ENCODE measurements at places on chromosomes 12 and 14.
A peak's percentile ranks its signal among the peaks of the same experiment; 100 is the strongest.

DNA sequence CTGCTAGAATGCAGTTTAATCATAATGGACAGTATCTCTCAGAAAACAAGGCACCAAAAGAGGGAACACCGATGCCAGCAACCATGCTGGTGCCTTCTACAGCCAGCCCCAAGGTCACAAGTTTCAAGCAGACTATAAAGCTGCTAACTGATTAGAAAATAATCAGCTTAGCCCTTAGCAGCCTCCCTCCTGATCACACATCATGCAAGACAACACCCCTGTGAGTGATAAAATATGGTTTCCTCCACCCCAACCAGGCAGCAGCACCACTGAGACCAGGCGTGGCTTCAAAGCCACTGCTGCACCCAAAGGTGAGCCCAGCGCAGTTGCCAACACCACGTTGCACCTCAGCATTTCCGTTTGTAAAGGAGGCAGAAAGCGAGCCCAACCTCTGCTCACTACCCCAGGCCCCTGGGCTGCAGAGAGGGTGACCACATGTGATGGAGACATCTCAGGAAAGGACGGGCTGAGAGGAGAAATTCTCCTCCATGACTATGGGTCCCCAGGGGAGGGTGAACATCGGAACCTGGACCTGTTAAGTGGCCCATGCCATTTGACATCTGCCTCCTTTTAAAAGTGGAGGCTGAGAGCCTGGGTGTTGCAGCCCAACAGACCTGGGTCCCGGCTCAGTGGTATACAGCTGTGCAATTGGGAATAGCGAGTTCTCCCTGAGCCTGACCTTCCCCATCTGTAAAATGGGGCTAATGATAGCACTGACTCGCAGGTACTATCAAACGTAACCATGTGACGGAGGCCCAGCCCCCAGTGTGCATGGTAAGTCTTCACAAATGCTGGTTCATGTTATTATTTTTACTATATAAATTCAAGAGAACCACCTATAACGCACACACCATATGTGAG is 11.5 kb downstream of the ZFP36L1 start:
- DNase-seq = peak; percentile 80

DNA sequence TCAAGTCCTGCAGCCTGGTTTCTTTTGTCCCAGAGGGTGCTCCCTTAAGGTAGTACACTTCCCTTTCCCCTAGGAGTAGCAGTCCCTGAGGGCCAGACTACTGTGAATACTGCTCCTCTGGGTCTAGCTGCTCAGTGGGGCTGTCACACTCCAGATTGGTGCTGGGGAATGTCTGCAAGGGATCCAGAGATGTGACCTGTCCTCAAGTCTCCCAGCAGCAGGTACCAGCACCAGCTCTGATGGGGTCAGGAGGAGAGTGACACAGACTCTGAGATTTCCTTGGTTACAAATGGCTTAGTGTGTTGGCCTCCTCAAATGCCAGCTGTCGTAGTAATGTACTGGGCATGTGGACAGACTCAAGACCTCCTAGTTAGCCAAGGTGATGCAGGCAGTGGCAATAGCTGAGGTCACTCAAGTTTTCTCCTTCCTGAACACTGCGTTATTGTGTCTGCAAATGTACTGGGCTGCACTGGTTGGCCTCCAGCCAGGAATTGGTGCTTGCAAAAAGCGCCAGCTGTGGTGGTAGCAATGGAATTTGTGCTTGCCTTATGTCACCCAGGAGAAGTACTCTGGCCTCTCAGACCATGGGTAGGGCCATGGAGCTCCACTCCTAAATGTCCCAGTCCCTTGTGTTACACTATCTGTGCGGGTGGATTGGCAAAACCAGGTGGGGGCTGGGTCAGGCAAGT is 36.4 kb upstream of the AEBP2 start:
- no peak for DNase-seq

DNA sequence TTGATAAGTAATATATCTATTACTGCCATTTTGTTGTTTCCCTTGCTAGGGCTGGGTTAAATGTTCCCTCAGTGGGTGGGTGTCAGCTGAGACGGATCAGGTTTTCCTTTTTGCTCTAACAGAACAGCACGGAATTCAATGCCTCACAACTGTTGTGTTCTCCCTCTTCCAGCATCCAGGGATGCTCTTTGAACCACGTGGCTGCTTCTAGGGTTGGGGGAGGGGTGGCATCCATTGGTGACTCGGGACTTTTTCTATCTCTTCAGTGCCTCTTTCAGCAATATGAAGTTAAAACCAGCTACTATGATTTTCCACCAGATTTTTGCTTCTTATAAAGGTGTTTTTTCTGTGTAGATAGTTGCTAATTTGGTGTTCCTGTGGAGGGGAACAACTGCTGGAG is 884.9 kb upstream of the FOXG1 start:
- DNase-seq = no peak

- DNase-seq = no peak
Observed at GRCh38 chr14:25050269-25051150, 563 bp upstream of the STXBP6 start.

DNA sequence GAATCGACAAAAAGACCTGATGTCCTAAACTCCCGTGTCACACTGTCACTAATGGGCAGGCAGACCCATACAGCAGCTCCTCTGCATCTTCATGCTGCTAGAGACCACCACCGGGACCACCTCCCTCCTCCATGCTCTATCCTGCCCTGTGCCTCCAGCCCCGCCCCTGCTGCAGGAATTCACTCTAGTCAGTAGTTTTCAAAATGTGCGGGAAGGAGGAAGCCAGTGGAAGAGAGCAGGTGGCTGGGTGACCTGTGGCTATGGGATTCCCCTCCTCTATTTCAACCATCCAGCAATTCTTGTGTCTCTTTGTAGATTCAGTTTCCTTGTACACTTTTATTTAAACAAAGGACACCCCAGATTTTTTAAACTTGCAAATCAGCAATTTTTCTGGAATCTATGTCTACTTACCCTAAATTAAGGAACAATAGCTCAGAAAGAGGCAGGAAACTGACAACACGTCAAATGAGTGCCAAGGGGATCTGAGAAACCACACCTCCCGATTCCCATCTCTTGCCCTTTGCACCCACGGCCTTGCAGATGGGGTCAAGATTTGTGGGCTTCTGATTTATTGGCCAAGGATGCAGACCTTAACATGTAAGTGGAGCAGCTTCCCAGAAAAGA is 20.4 kb upstream of the MAP1LC3B2 start:
- DNase-seq = no peak

GRCh38 chr14:39406560-39406959 is 25.7 kb downstream of the FBXO33 start:
- no peak for DNase-seq

DNA sequence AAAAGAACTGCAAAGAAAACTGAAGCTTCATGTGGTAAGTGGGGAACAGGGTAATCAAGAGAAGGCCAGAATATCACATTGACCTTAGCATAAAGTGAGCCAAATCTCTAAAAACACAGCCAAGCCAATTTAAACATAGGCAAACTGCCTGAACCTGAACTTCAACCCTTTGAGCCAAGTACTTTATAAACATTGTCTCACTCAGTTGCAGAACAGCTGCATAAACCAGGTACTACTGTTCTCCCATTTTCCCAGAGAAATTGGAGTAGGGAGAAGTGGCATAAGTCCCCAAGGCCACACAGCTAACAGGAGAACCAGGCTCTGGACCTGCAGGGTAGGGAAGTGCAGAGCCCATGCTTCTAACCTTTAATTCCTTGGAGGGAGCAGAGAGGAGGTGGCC is 30.4 kb upstream of the FKBP4 start:
- DNase-seq = no peak

GRCh38 chr14:32313844-32314376 is 15.2 kb upstream of the AKAP6 start:
- DNase-seq = no peak

- no peak for DNase-seq
Observed at GRCh38 chr12:54038284-54038870, 5.5 kb downstream of the HOXC5 start.

- no peak for DNase-seq
Observed at GRCh38 chr14:100866666-100867630, 36.6 kb downstream of the RTL1 start.

- DNase-seq = no peak
Observed at GRCh38 chr12:54007538-54008259, 1.1 kb upstream of the HOXC8 start.
